ENCODE measurements at places on chromosomes 11 and 22.
A peak's percentile ranks its signal among the peaks of the same experiment; 100 is the strongest.

GRCh38 chr11:48006301-48006992, 26.1 kb downstream of the PTPRJ start:
- DNase-seq, result peak; percentile 66

- DNase-seq, result no peak
These were observed 85.4 kb downstream of the MICAL2 start for GRCh38 chr11:12195768-12196167.

DNA sequence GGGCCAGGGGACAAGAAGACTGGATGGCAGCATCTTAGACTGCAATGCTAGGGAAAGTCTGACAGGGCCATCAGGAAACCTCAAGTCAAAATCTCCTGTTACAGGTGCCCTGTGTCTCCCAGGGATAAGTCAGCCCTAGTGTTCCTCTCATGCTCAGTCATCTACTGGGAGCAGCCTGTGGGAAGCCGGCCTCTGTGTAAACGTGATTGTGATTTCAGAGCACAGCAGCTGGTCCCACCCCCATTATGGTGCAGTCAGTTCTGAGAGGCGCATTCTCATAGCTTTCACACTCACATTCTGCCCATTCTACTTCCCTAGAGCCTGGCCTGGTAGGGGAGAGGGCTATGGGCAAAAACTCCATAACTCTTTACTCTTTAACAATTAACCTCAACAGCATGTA, 7.2 kb upstream of the SLN start:
- peak; percentile 23 for DNase-seq

GRCh38 chr11:77580712-77581337, 8.9 kb upstream of the AQP11 start:
- DNase-seq, result no peak

GRCh38 chr22:27581688-27582087, 219.9 kb downstream of the MN1 start:
- DNase-seq, result no peak

- no peak for DNase-seq
These were observed 237.3 kb upstream of the CADM1 start for GRCh38 chr11:115741376-115742107.

DNA sequence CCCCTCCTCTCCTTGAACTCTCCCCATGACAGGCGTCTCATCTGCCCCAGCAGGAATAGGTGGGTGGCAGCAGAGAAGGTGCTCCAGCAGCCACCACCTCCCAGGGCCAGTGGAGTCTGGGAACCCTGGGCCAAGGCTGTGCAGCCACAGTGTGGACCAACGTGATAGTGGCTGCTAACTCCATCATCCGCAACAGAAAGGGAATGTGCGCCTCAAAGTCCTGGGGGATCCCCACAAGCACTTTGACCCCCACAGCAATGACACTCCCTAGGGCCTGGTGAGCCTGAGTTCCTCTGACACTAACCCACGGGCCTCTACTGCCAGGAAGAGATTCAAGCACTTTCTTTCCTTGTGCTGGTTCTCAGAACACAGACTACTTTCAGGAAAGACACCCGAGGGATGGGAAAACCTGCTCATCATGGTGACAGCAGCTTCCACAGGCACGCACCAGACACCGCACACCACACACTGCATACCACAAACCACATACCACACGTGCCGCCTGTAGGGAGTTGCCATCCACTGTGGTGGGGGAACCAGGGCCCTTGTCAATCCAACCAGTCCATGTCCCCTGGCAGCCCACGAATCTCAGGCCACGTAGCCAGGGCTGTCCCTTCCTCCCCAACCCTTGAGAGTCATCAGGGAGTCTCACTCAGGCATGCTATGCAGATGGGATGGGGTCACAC, 3.4 kb upstream of the SLC25A1 start:
- DNase-seq, result no peak

DNA sequence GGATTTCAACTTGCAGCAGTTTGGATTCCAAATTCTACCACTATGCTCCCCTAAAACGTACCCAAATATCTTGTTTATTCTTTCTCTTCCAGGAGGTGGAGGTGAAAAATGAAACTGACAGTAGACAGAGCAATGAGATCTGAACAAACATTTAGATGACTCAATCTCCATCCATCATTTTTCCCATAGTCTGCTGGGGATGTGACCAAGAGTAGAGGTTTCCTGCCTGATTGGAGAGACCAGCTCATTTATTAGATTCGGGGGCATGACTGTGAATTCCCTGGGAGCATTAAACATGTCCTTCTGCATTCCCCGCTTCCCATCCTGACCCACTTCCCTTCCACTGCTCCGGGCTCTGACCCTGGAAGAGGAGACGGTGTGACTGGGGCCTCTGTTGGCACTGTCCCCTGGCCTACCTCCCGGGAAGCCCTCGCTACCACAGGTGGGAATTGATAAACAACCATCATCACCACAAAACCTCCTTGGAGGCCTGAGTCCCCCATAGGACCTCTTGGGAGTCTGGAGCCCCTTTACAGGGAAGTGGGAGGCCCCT, 20.3 kb downstream of the DKK3 start:
- peak; percentile 52 for DNase-seq
